Stimulated activated CD4-positive, alpha-beta T cell treated with anti-CD3 and anti-CD28 coated beads, Interleukin-1b, Interleukin-23, amount 100 ng/mL, for 1 hour (primary cell): ENCODE measurements at places on chromosomes 4 and X.

DNA sequence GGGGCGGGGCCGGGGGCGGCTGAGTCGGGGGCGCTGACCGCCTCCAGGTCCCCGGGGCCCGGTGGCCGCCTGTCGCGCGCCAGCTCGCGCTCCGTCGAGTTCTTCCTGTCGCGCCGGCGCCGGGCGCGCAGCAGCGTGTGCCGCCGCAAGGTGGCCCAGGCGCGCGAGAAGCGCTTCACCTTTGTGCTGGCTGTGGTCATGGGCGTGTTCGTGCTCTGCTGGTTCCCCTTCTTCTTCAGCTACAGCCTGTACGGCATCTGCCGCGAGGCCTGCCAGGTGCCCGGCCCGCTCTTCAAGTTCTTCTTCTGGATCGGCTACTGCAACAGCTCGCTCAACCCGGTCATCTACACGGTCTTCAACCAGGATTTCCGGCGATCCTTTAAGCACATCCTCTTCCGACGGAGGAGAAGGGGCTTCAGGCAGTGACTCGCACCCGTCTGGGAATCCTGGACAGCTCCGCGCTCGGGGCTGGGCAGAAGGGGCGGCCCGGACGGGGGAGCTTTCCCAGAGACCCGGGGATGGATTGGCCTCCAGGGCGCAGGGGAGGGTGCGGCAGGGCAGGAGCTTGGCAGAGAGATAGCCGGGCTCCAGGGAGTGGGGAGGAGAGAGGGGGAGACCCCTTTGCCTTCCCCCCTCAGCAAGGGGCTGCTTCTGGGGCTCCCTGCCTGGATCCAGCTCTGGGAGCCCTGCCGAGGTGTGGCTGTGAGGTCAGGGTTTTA is 1.5 kb downstream of the ADRA2C start:
- no peak for DNase-seq

GRCh38 chr4:113699772-113700171 is 61.8 kb downstream of the CAMK2D start:
- DNase-seq = no peak

- DNase-seq = no peak
Measured at GRCh38 chr4:25299476-25300203, 12.9 kb upstream of the ZCCHC4 start.

- no peak for DNase-seq
Measured at GRCh38 chr4:128825226-128825625, 15.7 kb downstream of the JADE1 start.

DNA sequence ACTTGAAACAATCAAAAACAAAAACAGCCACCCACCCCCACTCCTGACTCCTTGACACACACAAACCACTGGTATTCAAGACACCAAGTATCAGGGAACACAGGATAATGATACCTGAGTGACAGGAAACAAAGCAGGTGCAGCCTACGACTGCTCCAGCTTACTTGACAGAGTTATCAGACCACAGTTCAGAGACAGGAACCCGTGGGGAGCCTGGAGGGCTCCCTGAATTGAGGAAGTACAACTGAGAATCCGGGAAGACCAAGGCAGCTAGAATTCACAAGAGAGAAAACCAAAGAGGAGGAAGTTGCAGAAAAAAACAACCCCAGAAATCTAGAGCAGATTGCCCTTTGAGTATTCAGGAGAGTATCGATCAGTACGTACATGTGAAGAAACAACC is 20.5 kb downstream of the COMMD8 start:
- DNase-seq = no peak

DNA sequence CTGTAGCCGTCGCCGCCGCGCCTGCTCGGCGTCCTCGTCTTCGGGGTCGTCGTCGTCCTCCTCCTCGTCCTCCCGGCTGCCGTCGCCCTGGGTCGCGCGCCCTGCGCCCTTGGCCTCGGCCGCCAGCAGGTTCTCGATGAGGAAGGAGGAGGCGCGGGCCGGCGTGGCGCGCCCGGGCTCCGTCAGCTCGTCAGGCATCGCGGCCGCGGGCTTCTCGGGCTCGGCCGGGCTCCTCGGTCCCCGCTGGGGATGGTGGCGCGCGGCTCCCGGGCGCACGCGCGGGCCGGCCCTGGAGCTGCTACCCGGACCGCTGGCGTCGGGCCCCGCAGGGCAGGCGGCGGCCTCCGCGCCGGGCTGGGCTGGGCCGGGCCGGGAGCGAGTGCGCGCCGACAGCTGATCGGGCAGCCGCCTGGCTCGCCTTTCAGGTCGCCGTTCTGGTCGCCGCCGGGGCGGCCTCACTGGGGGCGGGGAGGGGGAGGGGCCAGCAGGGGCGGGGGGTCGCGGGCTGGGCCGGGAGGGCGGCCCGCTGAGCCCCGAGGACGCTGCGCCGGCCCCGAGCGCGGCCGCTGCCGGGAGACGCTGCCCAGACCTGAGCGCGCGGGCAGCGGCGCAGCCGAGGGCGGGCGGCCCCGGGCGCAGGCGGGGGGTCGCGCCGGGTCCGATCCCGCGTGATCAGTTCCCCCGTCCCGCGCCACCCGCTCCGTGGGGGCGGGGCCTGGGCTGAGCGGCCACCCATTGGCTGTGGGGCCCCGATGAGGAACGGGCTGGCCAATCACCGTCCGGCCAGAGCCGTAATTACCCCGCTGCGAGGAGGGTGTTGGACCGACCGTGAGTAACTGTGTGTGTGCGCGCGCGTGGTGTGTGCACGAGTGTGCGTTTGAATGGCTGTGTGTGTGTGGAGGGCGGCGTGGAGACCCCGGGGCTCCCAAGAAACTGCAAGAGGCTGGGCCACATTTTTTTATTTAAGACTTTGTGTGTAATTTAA is at the start of gene HMX1:
TSS of gene HMX1 (minus strand) at position 423 of the 985 bp plus-strand sequence. CDS start at position 198, 225 bp downstream.
- no peak for DNase-seq

DNA sequence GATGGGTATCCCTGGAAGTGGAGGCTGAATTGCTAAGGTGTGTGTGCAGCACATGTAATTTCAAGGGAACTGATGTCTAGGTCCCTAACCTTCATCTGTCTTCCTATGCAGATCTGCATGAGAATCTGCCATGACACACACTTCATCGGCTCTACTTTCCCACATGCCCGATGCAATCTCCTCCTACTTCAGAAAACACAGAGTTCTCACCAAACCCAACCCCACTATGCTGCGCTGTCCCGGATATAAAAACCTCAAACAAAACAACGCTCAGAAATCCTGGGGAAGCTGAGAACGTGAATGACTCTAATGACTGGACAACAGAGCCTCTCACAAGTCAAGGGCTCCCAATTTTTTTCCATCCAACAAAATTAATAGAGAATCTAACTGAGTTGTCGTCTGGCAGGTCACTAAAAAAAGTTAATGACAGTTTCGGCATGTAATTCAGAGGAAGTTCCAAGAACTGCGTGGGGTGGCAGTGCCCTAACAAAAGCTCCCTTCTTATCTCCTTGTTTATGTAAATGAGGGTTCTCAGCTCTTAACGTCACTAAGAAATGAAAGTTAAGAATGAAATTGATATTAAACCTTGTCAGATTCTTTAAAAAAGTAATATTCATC is 39.0 kb downstream of the STX18 start:
- no peak for DNase-seq

DNA sequence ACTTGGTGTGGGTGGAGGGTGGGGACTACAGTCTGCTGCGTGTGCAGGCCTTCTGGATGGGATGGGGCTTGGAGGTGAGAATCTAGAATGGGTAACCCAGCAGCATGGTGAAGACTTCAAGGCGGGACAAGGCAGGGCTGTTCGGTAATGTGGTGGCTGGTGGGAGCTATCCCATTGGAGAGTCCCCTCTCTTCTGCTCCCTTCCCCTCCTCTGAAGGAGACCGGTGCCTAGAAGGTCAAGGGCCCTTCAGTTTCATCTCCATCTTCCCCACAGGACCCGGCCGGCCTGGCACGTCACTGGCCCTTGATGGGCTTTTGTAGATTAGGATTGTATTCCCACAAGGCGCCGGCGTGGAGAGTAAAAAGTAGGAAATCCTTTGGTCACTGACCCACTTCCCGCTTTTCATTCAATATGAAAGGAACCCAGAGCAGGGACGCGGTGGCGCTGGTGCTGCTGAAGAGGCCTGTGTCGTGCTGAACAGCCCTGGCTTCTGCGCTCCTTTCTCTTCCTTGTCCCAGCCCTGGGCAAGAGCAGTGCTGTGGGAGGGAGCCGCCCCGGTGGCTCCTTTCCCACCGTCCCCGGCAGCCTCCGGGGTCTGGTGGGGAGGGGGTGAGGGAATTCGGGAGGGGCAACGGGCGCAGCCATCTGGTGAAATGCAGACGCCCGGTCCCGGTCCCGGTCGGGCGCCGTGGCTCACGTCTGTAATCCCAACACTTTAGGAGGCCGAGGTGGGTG is 7.3 kb upstream of the HMGB3 start:
- DNase-seq = no peak

- no peak for DNase-seq
Measured at GRCh38 chr4:171279131-171279530, 534.1 kb upstream of the GALNTL6 start.
